Activated CD4-positive, alpha-beta memory T cell treated with anti-CD3 and anti-CD28 coated beads, Interleukin-2, amount 10 ng/mL, durations not matched to agents 7 days and 5 days (primary cell): ENCODE measurements at places on chromosomes 12 and 14.
A peak's percentile ranks its signal among the peaks of the same experiment; 100 is the strongest.

DNA sequence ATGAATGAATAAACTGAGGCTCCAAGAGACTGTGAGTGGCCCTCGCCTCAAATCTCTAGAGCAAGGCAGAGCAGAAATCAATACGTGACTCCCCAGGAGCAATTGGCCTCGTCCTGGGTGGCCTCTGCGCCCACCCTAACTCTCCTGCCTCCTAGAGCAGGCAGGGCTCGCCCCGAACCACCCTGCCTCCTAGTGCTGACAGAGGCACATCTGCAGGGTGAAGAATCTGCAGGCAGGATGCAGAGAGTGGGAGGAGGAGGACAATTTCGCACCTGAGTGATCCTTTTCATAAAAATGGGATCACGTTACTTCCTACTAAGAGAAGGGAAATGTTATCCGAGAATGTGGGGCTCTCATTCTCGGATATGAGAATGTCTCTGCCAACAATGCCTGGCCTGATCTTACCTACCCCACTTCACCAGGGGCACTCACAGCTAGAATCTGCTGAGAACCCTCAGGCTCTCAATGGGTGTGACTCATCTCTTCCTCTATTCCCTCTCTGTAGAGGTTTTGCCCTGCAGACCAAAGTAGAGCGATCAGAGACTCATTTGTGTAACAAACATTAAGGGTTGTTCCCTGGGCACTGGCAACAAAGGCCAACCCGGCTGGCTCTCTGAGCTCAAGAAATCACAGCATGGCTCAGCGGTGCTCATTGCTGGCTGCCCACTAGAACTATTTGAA lies 61.7 kb upstream of the BCL2L14 start:
- peak; percentile 69 for DNase-seq

DNA sequence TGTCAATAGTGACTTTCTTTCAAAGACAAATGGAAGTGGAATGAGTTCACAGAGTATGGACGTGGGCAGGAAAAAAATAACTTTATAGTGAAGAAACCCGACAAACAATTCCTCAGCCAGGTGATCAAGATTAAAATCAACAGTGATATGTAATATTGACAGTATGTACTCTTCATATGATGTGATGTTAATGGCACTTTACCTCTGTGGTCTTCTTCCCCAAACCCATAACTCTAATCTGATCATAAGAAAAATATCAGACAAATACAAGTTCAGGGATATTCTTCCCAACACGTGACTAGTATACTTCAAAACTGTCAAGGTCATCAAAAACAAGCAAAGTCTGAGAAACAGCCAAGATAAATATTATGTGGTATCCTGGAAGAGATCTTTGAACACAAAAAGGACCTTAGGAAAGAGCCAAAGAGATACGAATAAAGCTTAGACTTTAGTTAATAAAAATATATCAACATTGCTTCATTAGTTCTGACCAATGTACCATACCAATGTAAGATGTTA lies 215.5 kb downstream of the PPFIA2 start:
- DNase-seq: no peak

- peak; percentile 46 for DNase-seq
These were observed 840 bp downstream of the SIX4 start for GRCh38 chr14:60723116-60723906.

GRCh38 chr14:69153873-69154270 lies 953 bp upstream of the DCAF5 start:
- no peak for DNase-seq

DNA sequence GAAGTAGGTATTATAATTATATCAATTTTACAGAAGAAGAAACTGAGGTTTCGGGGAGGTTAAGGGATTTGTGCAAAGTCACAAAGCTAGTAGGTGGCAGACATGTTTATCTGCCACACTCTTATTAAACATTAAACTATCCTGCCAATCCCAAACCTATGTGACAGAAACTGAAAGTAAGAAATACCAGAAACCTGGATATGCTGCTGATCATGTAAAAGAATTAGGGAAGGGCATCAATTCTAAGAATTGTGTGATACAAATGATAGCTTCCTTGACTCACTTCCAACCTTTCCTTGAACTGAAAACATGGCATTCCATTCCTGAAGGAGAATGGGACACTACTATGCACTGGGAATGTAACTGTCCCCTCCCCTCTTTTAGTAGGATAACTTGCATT lies 16.9 kb downstream of the TAOK3 start:
- no peak for DNase-seq

- DNase-seq: no peak
These were observed 162.8 kb downstream of the SNAPC1 start for GRCh38 chr14:61925043-61925442.

DNA sequence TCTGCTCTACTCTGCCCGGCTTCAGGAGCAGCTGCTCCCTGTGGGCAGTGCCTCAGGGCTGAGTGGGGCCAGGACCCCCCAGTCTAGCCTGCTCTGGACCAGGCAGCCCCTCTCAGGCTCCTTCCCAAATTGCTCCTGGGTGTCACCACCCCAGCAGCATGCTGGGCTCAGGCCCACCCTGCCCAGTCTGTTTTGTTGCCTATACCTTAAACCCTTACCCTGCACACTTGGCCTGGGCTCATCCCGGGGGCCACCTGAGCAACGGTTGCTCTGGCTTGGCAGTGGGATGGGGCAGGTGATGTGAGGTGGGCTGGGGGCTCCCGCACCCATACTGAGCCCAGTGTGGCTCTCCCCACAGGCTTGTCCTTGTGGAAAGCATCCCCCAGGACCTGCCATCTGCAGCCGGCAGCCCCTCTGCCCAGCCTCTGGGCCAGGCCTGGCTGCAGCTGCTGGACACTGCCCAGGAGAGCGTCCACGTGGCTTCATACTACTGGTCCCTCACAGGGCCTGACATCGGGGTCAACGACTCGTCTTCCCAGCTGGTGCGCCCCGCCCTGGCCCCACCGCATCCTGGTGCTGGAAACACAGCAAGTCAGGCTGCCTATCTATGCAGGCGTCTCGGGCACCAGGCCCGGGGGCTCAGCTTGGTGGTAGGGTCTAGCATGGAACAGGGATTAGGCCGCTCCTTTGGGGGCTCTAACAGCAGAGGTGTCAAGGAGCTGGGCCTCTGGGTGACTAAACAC lies 3.9 kb downstream of the PLD4 start:
- DNase-seq: no peak

GRCh38 chr12:70275045-70275444 lies 31.8 kb downstream of the CNOT2 start:
- DNase-seq: no peak
